A549 treated with Mapracorat at 1 μM for 4 hours (cell line): ENCODE measurements at places on chromosomes 3 and 15. TPM values are rescaled to one million over a fixed set of nuclear protein-coding genes. Genes with fewer than 3 reads are reported as not detected.

The RCN2 gene
- 55.6 to 67.6 TPM (median 63.1 TPM) in 5 replicates for total RNA-seq

The OR5K2 gene
- not detected in 5 replicates for total RNA-seq

The TTC21A gene
- 1.5 to 2.7 TPM (median 2.2 TPM) in 5 replicates for total RNA-seq

The GOLGA6L4 gene
- total RNA-seq: 0.29 to 1.3 TPM (median 0.87 TPM) in 5 replicates

The SLC9A9 gene
- total RNA-seq: 0.19 to 0.45 TPM (median 0.34 TPM) in 5 replicates

The PLSCR4 gene
- 5.3 to 9.0 TPM (median 7.3 TPM) in 5 replicates for total RNA-seq

The EIF4A2 gene
- 130 to 142 TPM (median 134 TPM) in 5 replicates for total RNA-seq

The TMEM40 gene
- 0.13 to 0.43 TPM (median 0.20 TPM) in 5 replicates for total RNA-seq

The TMEM212 gene
- not detected in 5 replicates for total RNA-seq

The TMEM158 gene
- 8.2 to 15.2 TPM (median 12.6 TPM) in 5 replicates for total RNA-seq

The SEMA4B gene
- 61.9 to 93.1 TPM (median 85.1 TPM) in 5 replicates for total RNA-seq

The SH2D7 gene
- total RNA-seq: not detected in 5 replicates

The GPR27 gene
- total RNA-seq: 2.2 to 3.9 TPM (median 3.1 TPM) in 5 replicates

The GOLGA6D gene
- 0.07 to 0.14 TPM in 2 of 5 replicates, not detected in the others for total RNA-seq

The ZNF860 gene
- total RNA-seq: 1.1 to 1.4 TPM (median 1.2 TPM) in 5 replicates

The CLK3 gene
- 26.5 to 45.1 TPM (median 34.8 TPM) in 5 replicates for total RNA-seq

The GPR149 gene
- total RNA-seq: not detected in 5 replicates
